ENCODE measurements at places on chromosomes 13 and 19.

GRCh38 chr19:56294549-56294948, 20.1 kb downstream of the ZSCAN5A start:
- peak; percentile 93 for DNase-seq

GRCh38 chr19:651991-652390, 11.0 kb downstream of the RNF126 start:
- no peak for DNase-seq

DNA sequence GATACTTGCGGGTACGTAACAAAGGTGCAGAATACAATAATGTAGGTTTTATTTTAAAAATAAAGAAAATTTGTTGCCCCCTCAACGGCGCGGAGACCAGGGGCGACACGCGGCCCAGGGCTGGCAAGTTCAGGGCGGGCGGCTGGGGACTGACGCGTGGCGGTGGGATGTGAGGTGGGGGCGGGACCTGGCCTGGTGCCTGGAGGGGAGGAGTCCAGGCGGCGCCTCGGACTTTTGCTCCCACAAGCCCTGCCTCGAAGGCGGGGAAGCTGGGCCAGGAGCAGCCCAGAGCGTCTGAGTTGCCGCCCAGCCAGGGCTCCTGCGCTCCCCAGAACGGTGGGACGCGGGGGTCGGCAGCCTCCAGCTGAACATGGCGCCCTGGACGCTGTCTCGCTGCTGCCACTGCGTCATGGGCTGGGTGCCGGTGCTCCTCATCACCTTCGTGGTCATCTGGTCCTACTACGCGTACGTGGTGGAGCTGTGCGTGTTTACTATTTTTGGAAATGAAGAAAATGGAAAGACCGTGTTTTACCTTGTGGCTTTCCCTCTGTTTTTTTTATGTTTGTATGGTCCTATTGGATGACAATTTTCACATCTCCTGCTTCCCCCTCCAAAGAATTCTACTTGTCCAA, 1122.8 kb upstream of the ATXN8OS start:
- DNase-seq = no peak

DNA sequence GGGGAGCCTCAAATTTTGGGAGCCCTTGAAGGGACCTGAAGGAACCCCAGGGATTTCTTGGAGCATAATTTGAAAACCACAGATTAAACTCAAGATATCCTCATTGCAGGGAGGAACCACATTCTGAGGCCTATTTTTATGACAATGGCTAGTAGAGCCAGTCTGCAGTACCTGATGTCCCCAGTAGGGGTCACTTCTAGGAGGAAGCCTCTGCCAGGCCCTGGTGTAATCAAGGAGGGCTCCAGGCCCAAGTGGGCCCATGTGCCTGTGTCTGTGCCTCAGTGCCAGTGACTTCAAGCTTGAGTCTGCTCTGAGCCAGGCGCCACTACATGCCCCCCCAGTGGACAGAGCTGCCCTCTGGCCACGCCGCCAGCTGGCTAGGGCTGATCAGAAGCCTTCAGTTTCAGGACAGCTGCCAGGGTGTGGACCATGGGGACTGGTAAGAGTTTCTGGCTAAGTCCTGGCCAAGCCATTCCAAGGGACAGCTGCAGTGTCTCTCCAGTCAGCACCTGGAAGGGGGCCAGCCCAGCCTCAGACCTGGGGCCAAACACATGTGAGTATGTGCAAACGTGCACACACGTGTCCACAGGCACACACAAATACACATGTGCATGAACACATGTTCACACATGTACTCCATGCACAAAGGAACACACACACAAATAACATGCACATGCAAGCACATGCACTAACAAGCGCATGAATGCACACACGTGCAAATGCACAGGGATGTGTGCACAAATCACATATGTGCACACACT, 20.5 kb upstream of the SLC7A10 start:
- no peak for DNase-seq

DNA sequence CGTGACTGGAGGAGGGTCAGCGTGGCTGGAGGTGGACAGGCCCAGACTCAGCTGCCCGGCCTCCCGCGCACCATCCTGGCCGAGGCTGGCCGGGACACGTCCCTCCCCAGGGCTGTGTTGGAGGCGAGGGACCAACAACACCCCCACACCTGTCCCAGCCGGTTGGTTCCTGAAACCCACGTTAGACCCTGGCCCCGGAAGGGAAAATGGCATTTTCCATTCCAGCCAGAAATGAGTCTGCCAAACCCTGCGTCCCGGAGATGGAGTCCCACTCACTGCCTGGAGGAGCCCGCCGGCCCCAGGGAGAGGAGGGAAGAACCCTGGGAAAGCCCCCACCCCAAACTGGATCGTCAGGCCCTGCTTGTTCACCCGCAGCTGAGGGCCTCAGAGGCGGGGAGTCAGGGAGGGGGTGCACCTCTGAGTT, 4.8 kb upstream of the WDR18 start:
- no peak for DNase-seq

Data from NCI-H345 (cell line).